ENCODE measurements at places on chromosomes 1 and 21.

GRCh38 chr1:223233019-223233409, 90.0 kb upstream of the TLR5 start:
- no peak for DNase-seq

GRCh38 chr1:248862695-248862997, 3.8 kb upstream of the ZNF692 start:
- no peak for DNase-seq

DNA sequence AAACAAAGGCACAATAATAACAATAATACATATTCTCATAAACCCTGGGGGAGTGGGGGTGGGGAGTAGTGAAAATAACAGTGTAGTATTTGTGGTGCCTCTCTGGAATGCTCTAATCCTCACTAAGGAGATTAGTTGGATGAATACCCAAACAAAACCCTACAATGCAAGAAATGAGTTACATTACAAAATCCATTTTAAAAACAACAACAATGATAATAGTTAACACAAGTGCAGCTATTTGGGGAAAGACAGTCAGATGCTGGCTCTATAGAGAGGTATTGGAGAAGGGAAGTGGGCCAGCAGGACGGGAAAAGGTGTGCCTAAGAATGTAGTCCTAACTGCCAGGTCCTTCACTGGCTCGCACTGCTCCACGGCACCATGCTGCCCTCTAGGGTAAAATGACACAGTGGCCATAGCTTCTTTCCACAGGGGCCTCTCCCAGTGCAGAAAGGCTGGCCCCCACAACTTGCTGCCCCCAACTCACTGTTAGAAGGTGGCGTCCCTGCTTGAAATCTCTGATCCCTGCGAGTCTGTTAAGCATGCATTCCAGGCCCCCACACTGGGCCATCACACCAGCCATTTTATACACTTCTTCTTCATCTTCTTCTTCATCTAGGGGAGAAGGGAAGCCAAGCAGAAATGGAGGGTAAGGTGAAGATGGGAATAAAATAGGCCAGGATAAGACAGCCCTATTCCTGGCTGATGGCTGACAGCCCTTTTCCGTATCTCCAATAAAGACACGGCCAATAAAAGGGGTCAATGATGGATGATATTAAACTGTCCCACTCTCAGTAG, 113.8 kb downstream of the UBR4 start:
- no peak for DNase-seq

- DNase-seq, result no peak
Observed at GRCh38 chr21:29018540-29018939, 609 bp downstream of the RWDD2B start.

GRCh38 chr1:109256971-109257681, 7.8 kb downstream of the CELSR2 start:
- DNase-seq, result no peak

GRCh38 chr1:11873395-11874257, 14.9 kb upstream of the NPPB start:
- DNase-seq, result no peak

DNA sequence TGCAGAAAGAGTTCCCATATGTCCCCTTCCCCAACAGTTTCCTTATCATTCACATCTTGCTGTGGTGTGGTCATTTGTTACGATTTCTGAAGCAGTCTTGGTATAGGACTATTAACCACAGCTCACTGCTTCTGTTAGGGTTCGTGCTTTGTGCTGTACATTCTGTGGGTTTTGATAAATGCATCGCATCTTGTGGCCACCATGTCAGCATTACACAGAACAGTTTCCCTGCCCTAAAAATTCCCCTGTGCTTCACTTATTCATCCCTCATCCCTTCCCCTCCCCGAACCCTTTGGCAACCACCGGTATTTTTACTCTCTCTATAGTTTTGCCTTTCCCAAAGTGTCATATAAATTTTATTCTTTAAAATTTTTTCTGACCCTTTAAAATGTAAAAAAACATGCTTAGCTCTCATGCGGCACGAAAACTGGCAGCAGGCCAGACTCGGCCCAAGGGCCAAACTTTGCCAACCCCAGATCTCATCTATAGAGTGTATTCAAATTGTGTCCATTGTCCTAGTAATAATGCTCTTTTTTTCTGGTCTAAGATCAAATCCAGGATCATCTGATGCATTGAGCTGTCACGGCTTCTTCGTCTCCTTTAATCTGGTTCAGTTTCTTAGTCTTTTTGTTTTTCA, 78.2 kb downstream of the SIM2 start:
- no peak for DNase-seq

DNA sequence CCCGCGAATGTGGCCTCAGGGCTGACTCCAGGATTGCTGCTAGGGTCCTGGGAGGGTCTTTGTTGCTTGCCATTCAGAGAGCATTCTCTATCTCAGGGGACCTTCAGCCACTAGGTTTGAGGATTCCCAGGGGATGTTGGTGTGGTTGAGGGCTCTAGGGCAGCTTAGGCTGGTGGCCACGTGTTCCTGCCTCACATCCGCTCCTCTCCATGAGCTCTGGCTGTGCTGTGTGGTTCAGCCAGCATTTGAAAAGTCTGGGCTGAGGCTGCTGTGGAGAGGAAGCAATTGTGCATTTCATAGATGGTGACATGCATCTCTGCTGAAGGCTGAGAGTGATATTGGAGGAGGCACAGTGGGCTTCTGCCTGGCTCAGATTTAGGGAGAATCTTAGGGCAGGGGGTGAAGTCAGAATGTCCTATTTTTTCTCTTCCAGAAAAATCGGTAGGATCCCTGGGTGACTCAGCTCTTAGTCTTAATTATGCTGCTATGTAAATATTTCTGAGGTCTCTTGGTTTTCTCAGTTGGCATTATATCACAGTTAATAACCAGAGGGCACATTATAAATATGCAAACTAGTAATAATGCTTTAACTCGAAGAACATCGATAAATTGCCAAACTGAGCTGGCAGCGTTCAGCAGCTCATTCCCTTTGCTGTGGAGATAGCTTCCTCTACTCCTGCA, 182.3 kb downstream of the CAMTA1 start:
- DNase-seq, result no peak

DNA sequence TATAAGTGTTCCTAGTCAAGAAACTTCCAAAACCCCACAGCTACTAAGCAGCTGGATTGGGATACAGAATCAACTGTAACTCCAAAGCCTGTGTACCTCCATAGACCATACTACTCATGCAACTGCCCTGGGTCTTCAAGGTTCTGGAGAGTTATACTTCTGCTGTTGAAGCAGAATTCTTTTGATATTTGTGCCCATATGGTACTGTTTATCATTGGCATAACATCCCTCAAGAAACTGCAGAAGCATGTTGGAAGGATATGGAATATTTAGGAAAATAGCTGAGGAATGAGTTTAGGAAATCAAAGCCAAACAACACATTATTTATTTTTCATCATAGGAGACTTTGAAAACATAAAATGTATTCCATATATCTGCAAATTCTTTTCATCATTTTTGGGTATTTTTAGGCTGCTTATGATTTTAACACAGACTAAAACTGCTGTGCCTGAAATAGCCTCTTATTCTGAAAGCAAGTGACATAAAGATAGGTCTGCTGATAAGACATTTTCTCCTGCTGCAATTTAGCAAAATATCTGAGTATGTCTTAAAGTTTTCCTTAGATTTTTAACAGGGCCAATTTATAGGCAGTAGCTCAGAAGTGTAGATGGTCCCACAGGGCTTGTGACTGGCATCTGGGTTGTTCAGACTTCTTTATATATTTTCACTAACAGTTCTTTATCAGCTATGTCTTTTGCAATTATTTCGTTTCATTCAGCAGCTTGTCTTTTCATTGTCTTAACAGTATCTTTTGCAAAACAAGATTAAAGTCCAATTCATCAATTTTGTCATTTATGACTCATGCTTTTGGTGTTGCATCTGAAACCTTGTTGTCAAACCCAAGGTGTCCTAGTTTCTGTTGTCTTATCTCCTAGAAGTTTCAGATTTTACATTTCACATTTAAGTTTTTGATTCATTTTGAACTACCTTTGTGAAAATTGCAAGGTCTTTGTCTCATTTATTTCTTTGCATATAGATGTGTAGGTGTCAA, 41.1 kb upstream of the ZNF124 start:
- DNase-seq, result no peak

DNA sequence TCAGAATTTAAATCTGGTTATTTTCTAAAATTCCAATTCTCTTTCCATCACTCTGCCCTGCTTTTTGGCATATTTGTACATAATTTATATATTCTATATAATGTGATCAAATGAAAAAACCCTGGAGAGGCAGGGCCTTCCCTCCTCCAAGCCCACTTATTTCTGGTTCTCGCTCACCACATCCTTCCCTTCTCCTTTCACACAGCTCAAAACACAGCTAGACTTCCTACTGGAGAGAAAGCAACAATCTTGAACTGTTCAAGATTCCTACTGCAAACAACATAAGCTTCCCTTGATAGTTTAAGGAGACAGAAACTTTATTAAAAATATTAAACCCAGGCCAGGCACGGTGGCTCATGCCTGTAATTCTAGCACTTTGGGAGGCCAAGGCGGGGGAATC, 7.6 kb upstream of the AIM2 start:
- no peak for DNase-seq

DNA sequence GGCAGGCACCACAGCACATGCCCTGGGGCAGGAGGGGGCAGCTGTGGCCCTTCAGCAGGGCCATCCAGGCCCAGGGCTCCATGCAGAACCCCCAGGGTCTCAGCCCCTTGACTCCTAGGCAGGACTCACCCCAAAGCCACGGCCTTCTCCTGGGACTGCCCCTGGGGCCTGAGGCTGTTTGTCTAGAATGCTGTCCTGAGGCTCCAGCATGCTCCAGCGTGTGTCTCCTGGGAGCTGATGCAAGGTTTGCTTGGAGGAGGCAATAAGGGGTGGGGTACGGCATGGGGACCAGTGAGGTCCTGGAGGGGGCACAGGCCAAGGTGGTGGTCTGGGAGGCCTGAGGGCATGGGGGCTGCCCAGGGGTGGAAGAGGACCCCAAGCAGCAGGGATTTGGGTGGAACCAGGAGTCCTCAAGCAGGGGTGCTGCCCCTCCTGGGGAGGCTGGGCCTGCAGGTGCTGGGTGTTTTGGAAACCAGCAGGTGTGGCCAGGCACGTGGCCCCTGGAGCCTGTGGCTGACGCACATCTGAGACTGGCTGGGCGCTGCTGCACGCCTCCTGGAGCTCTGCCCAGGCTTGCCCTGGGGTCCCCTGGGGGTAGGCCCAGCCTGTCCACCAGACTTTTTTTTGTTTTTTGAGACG, 7.8 kb upstream of the CALML6 start:
- DNase-seq, result peak; percentile 43

DNA sequence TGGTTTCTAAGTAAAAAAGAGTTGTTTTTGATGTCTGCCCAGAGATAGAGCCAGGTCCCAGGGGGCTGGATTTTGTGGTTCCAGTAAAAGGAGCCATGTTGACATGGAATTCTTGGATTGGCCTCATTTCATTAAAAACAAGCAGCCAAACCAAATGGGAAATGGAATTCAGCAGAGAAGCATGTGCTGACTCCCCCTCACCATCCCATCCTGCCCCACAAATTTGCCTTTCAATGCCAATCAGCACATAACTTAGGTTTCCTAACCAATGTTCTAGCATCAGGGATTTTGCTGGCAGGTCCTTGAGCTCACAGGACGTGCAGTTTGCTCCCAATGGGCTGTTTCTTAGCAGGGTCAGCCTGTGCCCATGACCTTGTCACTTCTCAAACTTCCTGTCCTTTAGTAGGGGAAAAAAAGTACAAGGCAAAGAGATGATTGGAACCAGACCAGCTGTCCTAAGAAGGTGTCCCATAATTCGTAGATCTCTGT, 101.5 kb upstream of the GADD45A start:
- DNase-seq, result no peak

DNA sequence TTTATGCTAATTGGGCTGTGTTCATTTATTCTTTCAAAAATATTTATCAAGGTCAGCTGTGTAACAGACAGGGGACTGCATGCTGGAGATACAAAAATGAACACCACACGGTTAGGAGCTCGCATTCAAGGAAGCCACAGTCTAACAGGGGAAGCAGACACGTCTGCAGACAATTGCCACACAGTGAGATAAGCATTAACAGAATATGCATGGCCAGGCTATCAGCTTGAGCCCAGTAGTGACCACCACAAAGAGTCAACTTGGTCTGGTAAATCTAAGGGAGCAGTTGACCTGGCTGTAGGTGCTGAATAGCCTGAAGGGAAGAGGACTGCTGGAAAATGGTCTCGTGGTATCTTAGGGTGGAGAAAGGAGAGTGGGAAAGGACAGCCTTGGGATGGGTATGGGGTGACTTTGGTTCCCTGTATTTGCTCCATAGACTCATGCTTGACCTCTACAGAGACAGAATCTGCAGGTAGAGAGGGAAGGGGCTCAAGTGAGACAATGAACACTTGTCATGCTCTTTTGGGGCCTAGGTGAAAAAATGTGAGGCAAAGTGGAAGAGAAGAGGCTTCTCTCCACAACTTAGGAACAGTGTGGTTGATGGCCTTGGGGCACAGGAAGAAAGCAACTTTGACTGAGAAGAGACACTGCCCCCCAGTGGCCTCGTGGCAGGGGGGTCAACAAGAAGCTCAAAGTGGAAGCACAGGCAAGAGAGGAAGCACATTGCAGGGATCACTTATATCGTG, 7.6 kb upstream of the NPL start:
- no peak for DNase-seq

DNA sequence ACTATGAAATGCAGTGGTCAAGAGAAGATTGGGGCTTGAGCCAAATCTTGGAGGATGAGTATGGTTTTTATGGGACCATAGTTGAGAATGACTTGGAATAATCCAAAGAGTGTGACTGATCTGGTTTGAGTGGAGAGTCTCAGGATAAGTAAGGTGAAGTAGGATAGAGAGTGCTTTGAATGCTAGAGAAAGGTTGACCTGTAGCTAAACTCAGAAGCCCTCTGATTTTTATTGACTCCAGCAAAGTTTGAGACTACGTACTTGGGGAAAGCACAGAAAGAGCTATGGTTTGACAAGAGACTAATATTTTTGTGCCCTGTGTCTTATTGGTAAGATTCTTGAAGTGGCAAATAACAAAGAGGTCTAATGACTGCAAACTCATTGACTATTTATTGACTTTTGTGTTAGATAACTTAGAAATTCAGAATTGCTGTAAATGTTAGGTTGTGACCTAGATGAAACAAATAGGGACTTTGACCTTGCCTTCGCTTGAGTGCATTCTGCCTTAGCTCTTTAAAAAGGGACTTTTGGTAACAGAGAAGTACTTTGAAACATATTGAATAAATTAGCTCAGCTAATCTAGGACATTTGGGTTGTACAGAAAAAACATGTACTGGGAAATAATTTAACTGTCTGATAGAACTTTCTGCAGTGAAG, 35.1 kb downstream of the UAP1 start:
- DNase-seq, result no peak

DNA sequence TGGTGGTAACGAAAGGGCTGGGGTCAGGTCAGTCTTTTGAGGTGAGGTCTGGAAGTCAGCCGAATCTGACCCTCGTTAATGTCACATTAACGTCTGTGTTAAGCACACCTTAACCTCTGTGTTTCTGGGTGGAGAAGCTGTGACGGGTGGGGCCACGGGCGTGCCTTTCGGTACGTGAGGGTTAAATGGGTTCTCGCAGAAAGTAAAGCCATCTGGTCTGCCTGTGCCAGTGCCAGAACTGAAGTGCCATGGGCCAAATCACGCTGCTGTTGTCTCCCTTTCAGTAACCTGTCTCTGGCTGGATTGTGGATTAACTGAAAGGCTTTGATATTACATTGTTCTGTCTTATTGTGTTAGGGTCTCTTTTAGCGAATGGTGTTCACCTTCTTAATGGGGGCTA, 14.4 kb downstream of the URB2 start:
- no peak for DNase-seq

GRCh38 chr1:92482665-92483609, 3.8 kb downstream of the GFI1 start:
- DNase-seq, result no peak

- DNase-seq, result no peak
Observed at GRCh38 chr1:153752072-153752471, 23.1 kb upstream of the SLC27A3 start.

- no peak for DNase-seq
Observed at GRCh38 chr1:156476501-156477298, 23.9 kb downstream of the MEF2D start.

- no peak for DNase-seq
Observed at GRCh38 chr1:180241716-180242544, 11.9 kb downstream of the LHX4 start.

Data from NCI-H1436 treated with DMSO at 0.1 percent for 48 hours (cell line).